ENCODE measurements at places on chromosomes 12 and 14.

DNA sequence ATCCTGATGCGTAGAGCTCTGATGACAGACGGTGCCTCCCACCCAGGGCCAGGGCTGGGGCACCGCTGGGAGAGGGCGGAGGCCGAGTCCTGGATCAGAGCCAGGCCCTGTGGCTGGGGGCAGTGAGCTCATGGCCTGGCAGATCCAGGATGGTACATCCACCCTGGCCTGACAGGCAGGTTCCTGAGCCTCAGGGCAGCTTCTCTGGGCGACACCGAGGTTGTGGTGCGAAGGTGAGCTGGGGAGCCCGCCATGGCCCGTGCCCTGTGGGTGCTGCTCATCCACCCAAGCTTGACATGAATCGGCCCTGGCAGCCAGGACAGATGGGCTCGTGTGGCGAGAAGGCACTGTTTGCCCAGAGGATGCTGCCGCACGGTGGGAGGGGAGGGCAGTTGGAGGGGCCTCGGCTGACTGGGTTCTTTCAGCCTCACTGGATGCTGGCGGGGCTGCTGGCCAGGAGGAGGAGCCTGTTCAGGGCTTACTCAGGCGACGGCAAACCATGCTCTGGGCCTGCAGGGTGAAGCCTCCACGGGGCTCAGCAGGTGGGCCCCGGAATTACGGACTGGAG lies 16.6 kb downstream of the LRTM2 start:
- DNase-seq: peak; percentile 86

GRCh38 chr14:58693048-58693447 lies 55.3 kb downstream of the DACT1 start:
- no peak for DNase-seq

- no peak for DNase-seq
Observed at GRCh38 chr14:54362759-54363437, 33.9 kb upstream of the CDKN3 start.

- DNase-seq: no peak
Observed at GRCh38 chr14:56378475-56378877, 201.1 kb upstream of the TMEM260 start.

- DNase-seq: no peak
Observed at GRCh38 chr12:9786726-9787717, 26.3 kb upstream of the CD69 start.
